Activated T-cell treated with anti-CD3 and anti-CD28 coated beads, Interleukin-2, amount 50 U/mL, for 48 hours (primary cell): ENCODE measurements at places on chromosomes 7 and 10.

GRCh38 chr10:116510565-116510964 lies 35.2 kb upstream of the PNLIP start:
- no peak for DNase-seq

DNA sequence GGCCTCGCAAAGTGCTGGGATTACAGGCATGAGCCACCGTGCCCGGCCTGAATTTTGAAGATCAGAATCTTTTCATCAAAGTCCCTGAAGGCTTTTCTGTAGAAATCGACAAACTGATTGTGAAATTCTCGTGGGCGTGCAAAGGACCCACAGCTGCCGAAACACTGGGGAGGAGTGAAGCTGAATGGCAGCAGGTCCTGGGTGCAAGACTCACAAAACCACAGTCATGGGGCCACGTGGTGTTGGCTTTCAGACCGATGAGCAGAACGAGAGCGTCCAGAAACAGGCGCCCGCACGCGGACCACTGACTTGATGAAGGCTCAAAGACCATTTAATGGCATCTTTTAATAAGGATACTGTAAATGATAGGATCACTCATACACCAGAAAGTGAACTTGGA lies 24.7 kb upstream of the PRKAR1B start:
- no peak for DNase-seq

DNA sequence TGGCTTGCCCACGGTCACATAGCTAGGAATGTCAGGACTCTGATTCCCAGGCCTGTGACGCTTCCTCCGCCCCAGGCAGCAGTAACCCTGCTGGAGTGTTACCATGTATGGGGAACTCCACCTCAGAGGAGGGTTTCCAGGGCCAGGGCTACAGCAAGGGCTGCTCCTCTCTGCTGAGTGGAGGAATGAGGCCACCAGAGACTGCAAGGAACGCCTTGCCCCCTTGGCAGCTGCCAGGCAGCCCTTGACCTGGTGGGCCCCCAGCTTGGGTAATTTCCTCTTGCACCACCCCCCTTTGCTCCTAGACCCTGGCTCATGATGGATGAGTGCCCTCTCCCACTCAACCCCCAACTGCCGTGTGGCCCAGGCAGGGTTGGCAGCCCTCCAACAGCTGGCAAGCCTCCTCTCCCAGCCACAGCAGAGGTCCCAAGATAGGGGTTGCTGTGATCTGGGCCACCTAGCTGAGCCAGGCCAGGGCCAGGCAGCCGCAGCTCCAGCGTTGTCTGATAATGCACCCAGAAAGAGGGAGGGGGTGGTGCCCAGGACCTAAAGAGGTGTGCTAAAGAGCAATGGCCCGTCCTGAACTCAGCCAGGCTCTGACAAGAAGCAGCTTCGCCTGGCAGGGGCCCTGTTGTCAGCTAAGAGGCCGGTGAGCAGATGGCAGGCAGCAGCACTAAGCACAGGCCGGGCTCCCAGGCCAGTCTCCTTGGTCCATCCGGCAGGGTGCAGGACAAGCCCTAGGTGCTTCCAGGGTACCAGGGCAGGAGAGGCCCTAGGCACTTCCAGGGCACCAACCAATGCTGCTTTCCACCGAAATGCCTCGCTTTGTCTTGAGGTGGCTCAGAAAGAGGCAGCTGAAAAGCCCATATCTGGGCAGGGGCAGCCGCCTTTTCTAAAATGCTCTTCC lies 35.4 kb downstream of the DRGX start:
- no peak for DNase-seq

DNA sequence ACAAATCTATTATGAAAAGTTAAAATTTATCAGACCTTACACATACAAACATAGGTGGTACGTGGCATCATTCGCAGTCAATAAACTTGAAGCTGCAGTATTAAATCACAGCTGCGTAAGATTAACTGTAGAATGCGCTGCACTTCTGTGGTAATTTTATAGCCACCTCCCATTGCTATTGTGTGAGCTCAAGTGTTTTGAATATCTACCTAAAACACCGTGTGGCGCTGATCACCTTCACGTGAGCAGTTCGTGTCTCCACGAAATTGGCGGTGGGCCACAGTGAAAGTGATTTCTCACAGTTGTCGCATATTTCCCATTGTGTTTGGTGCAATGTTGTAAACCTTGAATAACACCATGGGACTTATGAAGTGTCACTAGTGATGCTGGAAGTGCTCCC lies 102.8 kb downstream of the PLPP4 start:
- no peak for DNase-seq

- DNase-seq, result no peak
These were observed 65.8 kb downstream of the INHBA start for GRCh38 chr7:41637049-41637448.

- DNase-seq, result no peak
These were observed 24.7 kb downstream of the AFAP1L2 start for GRCh38 chr10:114379631-114380041.

GRCh38 chr10:102504179-102504975 lies 605 bp downstream of the SUFU start:
- peak; percentile 61 for DNase-seq

DNA sequence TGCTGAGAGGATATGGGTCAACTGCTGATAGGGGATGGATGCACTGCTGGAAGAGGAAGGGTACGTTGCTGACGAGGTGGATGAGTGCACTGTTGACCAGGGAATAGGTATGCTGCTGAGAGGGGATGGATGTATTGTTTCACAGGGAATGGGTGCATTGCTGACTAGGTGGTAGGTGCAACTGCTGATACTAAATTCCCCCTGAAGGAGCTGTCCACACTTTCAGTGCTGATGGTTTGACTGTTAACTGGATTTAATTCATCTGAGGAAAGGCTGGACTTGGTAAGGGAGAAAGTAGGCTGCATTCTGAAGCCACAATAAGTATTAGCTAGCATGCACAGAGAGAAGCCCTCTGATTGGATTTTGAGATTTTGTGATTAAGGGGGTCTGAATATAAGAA lies 1196.8 kb upstream of the PHF14 start:
- DNase-seq, result no peak

- DNase-seq, result no peak
These were observed 88.8 kb downstream of the JCAD start for GRCh38 chr10:29970576-29970975.

DNA sequence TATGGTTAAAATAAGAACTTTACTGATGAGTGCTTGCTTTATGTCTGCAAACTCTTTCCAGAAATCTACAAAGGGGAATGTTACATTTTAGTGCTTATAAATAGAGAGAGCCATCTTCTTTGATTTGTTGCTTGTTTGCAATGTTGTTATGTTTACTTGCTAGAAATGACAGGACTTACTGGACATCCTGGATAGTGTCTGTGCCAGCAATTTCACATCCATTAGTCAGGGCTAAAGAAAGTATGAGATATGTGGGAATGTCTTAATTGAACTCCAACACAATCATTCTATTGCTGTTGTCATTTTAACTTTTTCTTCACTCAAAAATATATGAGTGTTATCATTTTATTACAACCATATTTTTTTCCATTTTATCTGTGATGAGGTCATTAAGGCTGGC lies 453.2 kb downstream of the TNS3 start:
- no peak for DNase-seq

- DNase-seq, result no peak
These were observed 259.4 kb downstream of the CCSER2 start for GRCh38 chr10:84587789-84588188.
